GF-D8 (cell line): ENCODE measurements at places on chromosomes 6 and 20.

DNA sequence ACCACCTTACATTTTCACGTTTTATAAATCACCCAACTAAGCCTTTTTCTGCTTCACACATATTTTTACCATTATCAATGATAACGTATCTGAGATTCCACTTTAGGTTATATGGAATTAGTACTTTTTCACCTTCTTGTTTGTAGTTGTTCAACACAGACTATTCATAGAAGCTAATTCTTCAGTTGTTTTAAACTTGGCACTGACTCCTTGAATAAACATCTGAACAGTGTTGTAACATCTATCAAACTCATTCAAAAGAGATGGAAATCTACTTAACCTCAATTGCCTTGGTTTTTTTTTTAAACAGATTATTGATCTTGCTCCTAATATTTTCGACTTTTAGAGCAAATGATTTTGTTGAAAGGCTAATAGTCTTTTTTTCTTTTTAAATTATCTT, 34.2 kb downstream of the PTPRA start:
- DNase-seq, result no peak

DNA sequence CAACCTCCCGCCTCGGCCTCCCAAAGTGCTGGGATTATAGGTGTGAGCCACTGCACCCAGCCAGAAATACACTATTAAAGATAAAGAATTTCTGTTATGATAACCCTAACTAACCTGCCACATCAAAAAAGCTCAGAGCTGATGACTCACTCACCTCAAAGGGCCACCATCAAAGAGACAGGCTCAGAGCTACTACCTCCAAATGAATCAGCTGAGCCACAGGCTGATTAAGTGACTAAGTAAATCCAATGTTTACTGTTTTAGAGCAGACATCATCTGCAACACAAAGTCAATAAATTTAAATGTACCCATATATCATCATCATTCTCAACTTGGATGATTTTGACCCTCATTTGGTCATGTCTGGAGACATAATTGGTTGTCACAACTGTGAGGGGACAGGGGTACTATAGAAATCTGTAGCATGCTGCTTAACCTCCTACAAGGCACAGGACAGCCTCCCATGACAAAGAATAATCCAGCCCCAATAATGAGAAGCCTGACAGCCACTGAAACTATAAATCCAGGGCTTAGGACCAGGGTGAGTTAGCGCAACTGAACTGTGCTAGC, 106.5 kb downstream of the ATP9A start:
- DNase-seq, result no peak

- no peak for DNase-seq
These were observed 67.1 kb downstream of the ELOVL5 start for GRCh38 chr6:53281518-53282215.

DNA sequence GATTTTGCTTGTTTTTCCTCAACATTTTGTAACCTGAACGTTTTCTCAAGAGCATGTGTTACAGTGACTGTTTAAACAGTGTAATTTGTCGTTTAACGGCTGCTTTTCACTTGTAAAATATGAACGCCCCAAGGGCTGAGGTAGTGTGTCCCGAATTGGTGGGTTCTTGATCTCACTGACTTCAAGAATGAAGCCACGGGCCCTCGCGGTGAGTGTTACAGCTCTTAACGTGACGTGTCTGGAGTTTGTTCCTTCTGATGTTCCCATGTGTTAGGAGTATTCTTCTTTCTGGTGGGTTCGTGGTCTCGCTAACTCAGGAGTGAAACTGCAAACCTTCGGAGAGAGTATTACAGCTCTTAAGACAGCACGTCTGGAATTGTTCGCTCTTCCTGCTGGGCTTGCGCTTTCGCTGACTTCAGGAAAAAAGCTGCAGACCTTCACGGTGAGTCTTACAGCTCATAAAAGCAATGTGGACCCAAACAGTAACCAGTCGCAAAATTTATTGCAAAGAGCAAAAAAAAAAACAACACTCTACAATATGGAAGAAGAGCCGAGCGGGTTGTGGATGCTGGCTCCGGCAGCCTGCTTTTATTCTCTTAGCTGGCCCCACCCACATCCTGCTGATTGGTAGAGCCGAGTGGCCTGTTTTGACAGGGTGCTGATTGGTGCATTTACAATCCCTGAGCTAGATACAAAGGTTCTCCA, 25.1 kb upstream of the TRIM27 start:
- no peak for DNase-seq

DNA sequence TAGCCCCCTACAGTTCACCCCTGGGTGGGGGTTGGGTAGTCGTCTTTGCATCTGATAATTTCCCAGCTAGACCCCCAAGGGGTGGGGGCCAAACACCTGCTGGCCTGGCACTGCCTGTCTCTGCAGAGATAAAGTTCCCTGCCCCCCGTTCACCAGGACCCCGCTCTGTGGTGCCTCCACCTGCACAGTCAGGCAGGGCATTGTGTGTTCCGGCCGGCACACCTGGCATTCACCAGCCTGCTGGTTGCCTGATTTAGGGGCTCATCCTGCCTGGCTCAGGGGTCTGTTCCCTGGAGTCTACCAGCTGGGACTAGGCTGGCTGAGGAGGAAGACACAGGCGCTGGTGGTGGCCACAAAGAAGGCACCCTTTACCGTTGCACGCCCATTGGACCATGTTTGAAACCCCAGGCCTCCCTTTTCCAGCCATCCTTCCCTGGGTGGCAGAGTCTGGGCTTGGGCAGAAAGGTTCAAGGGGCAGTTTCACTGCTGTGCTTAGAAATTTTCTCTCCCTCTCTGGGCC, 30.8 kb upstream of the SCRT2 start:
- no peak for DNase-seq

DNA sequence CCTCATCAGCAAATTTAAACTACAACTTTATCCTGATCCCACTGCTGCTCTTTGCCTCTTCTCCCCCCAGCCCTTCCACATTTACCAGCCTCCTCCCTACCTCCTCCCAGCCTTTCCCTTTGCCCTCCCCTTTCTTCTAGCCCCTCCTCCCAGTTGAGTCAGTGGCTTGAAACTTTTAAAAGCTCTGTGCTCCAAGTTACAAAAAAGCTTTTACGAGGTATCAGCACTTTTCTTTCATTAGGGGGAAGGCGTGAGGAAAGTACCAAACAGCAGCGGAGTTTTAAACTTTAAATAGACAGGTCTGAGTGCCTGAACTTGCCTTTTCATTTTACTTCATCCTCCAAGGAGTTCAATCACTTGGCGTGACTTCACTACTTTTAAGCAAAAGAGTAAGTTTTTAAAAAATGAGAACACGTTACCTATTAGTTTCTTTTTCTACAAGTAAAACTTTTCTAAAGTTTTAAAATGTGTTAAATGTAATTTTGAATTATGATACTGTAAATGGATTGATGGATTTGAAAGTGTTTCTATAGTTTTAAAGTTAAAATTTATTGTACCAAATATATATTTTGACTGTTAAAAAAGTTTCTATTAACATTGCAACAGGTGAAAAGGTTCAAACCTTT, at the start of gene GJA1:
TSS of gene GJA1 (plus strand) at position 203 of the 626 bp plus-strand sequence. CDS start 11,202 bp downstream, outside the sequence.
- DNase-seq, result no peak

DNA sequence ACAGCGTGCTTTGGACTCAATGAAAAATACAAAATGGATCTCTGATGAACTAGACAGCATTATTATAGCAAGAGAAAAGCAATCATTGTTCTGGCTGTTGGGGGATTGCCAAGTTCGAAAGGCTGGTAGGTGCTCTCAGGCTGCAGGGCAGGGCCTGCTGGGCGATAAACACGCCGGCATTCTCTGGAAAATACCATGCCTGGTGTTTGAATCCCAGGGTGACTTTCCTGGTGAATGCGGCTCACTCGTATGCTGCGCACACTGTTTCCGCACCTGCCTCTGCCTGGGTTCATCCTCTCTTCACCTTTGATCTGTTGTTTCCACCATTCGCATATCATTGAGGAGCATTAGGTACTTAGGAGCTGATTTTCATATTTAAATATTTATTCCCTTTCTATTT, 37.4 kb downstream of the GCNT2 start:
- DNase-seq, result no peak

DNA sequence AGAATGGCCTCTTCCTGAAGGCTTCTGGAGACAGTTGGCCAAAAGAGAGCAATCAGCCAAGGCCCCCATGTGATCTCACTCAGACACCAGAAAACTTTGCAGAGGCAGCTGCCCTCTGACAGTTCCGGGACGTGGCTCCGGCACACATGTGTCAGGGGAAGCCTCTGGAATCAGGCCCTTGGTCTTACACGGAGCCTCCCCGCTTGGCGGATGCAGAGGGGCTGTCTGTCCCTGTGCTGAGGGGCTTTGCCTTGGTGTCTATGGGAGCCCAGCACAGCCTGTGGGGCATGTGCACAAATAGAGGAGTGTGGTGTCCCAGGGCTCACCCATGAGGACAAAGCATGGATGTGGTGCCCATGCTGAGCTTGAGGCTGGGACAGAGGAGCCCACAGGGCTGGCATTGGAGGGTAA, 13.8 kb downstream of the SIGLEC1 start:
- DNase-seq, result no peak

- DNase-seq, result no peak
These were observed 43.0 kb upstream of the FRMD1 start for GRCh38 chr6:168122011-168122410.

DNA sequence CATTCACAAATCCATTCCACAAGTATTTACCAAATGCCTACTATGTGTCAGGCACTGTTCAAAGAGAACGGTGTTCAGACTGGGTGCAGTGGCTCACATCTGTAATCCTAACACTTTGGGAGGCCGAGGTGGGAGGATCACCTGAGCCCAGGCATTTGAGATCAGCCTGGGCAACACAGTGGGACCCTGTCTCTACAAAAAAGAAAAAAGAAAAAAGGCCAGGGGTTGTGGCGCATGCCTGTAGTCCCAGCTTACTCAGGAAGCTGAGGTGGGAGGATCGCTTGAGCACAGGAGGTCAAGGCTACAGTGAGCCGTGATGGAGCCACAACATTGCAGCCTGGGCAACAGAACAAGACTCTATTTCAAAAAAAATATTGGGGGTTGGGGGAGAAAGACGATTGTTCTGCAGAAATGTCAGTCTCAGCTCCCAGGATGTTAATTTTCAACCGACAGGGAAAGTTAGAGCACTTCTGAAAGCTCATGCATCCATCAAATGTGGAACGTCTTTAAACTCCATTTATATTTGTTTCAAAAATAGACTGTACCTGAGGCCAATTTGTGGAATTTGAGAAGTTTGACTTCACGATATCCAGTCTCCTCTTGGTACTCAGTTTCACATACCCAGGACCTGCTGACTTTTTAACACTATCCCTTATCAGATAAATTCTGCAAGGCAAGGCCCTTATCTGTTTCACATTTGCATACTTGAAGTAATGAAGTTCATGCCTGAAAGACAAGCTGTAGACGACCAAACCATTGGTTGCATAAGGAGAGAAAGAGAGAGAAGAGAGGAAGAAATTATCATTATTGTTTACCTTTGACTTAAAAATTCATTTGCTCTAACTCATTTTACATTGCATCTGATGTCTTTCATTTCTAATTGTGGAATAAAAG, 14.8 kb upstream of the BTN3A2 start:
- DNase-seq, result no peak

GRCh38 chr20:5000263-5001173, 792 bp downstream of the SLC23A2 start:
- no peak for DNase-seq

GRCh38 chr6:151663559-151663958, 143.9 kb upstream of the ESR1 start:
- DNase-seq, result no peak

- no peak for DNase-seq
These were observed 22.5 kb upstream of the SGK1 start for GRCh38 chr6:134340179-134340975.

DNA sequence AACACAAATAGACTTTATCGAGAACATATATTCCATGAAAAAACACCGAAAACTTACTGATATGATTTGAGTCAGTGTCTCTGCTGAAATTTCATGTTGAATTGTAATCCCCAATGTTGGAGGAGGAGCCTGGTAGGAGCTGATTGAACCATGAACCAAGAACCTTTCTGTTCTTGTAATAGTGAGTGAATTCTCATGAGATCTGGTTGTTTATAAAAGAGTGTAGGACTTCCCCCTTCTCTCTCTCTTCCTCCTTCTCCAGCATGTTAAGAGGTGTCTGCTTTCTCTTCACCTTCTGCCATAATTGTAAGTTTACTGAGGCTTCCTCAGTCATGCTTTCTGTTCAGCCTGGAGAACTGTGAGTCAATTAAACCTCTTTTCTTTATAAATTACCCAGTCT, 1289.3 kb upstream of the CITED2 start:
- no peak for DNase-seq

GRCh38 chr20:17615645-17616479, 46.0 kb downstream of the DSTN start:
- DNase-seq, result no peak

DNA sequence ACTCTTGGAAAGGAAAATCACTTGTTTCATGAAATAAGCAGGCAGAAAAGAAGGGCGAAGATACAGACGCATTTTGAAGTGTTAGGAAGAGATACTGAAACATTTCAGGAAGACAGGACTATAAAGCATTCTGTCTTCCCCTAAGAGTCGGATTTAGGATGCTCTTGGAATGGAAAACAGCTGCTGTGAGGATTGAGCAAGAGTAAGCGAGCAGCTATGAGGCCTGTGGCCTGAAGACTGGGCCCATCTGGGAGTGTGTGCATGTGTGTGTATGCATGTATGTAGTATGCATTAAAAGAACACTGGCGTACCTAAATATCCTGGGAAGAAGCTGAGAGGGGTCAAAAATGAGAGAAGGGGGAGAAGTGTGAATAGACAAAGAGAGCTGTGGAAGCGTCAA, 83.6 kb downstream of the SIM1 start:
- DNase-seq, result no peak

- DNase-seq, result no peak
These were observed 223.0 kb upstream of the SYNCRIP start for GRCh38 chr6:85865420-85866369.

DNA sequence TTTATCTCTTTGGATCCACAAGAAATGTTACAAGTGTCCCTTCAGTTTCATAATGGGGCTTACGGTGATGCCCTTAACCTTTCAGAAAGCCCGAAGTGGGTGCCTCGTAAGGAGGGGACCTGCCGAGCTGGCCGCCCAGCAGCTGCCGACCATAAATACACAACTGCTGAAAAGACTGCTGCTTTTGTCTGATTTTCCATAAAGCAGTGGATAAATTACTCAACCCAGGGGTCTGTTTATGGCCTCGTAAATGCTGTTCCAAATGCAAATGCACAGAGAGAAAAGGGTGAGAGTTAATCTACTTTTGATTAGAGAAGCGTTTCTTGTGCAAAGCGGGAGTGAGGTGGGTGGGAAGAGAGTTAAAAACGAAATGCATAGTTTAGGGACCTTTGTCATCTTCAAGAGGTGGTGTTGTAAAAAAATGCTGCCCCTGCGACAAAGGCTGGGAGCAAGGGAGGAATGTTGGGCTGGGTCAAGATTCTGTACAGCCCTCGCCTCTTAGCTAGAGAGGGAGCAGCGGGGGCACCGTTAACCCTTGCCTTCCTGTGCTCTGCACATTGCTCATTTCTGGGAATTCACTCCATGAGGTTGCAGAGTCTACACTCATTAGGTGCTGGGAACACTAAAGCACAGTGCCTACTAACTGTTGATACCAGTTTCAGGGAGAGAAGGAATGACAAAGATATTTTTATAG, 112.0 kb upstream of the MTHFD1L start:
- DNase-seq, result no peak

DNA sequence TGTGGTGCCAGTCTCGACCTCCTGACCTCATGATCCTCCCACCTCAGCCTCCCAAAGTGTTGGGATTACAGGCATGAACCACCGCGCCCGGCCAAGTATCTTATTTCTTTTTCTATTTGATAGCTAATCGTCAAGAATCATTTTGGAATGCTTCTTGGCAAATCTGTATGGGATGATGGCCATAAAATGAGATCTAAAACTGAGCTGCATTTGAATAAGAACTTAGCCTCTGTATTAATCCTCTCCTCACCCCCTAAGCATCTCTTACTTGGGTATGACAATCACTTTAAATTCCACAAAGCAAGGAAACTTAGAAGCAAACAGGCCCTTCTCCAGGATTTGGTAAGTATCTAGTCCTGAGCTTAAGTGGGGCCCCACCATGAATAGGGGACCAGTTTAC, 108.9 kb upstream of the BTBD3 start:
- DNase-seq, result no peak
